Vein endothelial cell (primary cell): ENCODE measurements at places on chromosomes 7 and 10. TPM values are rescaled to one million over a fixed set of nuclear protein-coding genes. Genes with fewer than 3 reads are reported as not detected.

The HTR5A gene
- total RNA-seq: not detected in 2 replicates

The RUFY2 gene
- total RNA-seq: 24.5 and 31.1 TPM in 2 replicates

The MSMB gene
- not detected in 2 replicates for total RNA-seq

The ST8SIA6 gene
- total RNA-seq: 2.0 and 8.5 TPM in 2 replicates

The SPDYE16 gene
- total RNA-seq: under 0.01 TPM in 1 of 2 replicates, not detected in the other

The GNAT3 gene
- not detected in 2 replicates for total RNA-seq

The PDGFA gene
- 61.3 and 74.8 TPM in 2 replicates for total RNA-seq
